ENCODE measurements at places on chromosomes 5 and 9. TPM values are rescaled to one million over a fixed set of nuclear protein-coding genes. Genes with fewer than 3 reads are reported as not detected.

CDH18 gene
- 0.92 TPM for polyA plus RNA-seq

PSD2 gene
- 1.7 TPM for polyA plus RNA-seq

DNA sequence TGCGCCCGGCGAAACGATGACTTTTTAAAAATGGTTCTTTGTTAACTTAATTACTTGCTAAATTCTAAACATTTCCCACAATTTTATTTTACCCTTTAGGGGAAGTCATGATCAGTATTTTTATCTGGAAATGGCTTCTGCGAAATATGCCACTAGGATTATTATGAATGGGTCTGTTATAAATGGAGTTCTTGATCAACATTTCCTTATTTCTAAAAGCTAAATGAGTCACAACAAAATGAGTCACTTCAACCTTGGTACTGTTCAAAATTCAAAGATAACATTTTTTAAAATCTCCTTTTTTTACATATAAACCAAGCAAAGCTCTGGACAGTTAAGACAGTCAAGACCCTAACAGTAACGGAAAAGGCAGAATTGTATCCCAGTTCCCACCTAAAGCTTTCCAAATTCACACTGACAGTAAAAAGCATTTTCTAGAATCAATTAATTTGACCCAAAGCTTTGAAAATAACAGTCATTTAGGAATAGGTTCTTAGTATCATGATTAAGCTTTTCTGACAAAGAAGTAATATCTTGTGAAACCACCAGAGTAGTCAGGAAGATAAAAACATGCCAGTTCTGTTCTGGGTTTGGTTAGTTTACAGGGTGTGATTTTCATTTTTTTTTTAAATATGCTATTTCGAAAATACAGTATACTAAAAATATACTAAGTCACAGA is 81.7 kb downstream of the LHFPL2 start:
- DNase-seq: no peak

DNA sequence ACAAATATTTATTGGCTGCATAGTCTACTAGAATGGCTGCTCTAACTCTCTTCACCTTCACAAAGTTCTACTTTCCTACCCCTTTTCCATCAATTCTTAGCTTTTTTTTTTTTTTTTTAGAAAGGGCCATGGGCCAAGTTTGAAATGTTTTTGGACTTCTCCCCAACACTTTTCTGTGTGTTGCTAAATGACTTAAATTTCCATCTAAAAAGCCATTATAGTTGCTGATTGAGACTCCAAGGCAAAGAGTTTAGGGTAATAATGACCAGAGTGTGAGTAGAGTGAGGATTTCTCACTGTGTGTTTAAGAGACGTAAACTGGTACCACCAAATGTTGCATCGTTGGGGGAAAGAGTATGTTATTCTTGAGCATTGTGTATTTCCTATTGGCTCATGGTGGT is 24.4 kb downstream of the TNC start:
- DNase-seq: no peak

MCTP1 gene
- 5.4 TPM for polyA plus RNA-seq

BAAT gene
- polyA plus RNA-seq: 0.29 TPM

DNA sequence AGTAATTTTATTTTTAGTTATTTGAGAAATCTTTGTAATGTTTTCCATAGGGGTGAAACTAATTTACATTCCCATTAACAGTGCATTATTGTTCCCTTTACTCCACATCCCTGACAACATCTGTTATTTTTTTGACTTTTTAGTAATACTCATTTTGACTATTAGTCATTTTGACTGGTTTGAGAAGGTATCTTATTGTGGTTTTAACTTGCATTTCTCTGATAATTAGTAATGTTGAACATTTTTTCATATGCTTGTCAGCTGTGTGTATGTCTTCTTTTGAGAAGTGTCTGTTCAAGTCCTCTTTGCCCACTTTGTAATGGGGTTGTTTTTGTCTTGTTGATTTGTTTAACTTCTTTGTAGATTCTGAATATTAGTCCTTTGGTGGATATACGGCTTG is 27.5 kb downstream of the CCDC152 start:
- DNase-seq: no peak

GRCh38 chr9:82295181-82295580 is 306.6 kb downstream of the SPATA31D1 start:
- DNase-seq: no peak

DNA sequence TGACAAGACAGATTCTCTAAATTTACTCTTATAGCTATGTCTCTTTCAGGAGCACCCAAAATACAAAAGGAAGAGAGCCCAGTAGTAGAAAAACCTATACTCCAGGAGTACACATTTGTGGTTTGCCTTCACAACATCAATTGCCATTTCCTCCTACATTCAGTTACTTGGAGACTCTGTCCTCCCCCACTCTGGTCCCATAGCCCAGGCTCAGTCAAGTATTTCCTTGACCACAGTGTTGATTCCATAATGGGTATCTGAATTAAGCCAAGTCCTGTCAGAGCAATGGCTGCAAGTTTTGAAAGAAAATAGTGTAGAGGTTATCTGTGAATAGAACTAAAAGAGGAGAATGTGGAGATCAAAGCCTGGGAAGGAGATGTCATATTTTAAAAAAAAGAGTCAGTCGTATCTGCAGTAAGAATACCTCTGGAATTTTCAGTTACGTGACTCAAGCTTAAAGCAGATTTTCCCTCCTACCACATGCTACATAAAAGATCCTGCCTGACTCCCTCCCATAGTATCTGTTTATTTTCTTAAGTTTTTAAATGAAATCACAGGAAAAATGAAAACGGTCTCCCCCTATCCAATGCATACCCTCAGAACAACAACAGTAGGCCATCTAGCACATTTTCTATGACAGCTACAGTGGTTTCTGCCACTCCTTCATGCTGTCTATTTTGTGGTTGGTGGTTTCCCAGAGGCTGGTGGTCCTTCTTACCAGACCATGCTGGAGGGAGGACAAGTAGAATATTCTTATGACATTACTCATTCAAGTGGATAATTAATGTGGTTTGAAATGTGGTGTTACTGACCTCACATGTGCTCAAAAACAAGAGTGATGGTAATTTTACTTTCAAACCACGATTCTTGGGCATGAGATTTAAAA is 249.7 kb upstream of the TMEM161B start:
- no peak for DNase-seq

FGF1 gene
- polyA plus RNA-seq: 20.6 TPM

DNA sequence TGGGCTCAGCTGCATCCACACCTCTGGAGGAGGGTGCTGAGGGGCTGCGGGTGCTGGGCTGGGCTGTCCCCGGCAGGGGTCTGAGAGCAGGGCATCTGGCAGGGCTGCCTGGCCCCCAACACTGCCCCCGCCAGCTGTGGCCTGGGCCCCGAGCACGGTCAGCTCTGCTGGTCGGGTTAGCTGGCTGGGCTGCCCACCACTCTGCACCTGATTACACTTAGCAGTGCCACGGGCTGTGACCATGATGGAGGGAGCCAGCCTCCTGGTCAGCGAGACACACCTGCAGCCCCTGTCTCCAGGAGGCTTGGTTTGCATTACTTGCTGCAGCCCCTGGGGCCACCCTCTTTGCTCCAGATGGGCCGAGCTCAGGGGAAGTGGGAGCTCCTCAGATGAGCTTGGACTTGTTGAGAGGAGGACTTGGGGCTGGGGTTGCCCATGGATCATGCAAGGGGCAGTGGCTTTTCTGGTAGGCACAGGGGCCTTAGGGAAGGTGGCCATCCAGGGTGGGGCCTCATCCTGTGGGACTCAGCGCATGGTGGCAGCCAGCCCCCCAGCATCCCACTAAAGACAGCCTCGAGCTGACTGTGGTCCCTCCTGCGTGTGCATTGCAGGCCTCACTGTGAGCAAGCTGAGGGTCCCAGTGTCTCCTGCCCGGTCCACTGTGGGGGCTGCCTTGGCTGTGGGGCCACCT is 132.0 kb upstream of the FAM120A start:
- no peak for DNase-seq

PCDHAC1 gene
- 0.03 TPM for polyA plus RNA-seq

GRCh38 chr5:172745838-172746237 is 25.2 kb downstream of the DUSP1 start:
- no peak for DNase-seq

RNF224 gene
- 20.1 TPM for polyA plus RNA-seq

DNA sequence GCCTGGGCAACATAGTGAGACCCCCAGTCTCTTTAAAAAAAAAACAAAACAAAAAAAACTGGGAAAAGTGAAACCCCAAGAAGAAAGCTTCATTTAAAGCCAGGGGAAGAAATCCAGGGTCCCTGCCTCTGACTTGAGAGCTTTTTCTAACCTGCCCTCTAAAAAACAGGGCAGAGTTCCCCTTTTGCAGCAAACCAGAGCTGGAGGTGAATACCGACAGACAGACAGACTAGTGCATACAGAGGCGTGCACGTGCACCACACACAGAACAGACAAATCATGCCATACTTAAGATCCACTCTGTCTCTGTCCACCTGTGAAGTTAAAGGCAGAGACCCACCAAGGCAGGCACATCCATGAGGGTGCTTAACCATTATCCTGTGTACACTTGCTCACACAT is 11.7 kb upstream of the AQP3 start:
- no peak for DNase-seq

DNA sequence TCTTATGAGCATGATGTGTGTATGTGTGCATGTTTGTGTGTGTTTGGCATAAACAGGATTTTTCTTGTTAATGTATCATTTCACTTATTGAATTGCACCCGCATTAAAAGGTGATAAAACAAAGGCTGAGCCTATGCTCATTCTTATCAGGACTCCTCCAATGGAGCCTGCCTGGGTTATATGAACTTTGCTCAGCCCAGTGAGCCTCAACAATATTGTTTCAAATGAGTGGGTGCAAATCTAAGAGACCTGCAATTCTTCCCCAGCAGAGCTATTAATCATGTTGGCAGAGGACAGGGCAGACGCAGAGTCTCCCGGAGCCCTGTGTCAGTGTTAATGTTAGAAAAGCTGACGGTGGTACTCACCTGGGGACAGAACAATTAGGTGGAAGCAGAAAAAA is 71.6 kb downstream of the SH3RF2 start:
- DNase-seq: no peak

DNA sequence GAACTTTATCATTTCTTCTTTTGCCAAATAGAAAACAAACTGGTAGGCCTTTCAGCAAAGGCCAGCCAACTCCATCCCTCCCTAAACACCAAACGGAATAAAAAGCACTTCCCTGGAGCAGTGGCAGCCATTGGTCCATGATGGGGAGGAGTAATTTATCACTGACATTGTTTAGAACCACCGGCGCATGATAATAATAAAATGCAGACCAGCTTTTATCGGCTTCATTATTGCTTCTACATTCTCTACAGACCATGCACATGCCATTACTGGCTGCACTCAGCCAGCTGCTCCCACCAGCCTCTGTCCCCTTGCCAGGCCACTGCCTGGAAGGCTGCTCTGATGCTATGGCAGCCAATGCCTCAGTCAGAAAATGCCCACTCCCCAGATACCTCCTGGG is 45.9 kb downstream of the ABCA1 start:
- no peak for DNase-seq

- DNase-seq: no peak
Observed at GRCh38 chr9:124017051-124017928, 5.7 kb downstream of the LHX2 start.

AIF1L gene
- polyA plus RNA-seq: 370 TPM

DMRTA1 gene
- polyA plus RNA-seq: 1.9 TPM

DNA sequence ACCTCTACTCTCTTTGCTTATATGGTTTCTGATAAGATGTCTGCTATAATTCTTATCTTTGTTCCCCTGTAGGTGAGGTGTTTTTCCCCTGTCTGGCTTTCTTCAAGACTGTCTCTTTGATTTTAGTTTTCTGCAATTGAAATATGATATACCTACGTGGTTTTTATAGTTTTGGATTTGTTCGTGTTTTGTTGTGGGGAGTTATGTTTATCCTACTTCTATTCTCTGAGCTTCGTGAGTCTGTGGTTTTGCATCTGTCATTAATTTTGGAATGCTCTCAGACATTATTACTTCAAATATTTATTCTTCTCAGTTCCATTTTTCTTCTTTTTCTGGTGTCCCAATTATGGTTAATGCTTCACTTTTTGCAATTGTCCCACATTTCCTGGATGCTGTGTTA is 521.3 kb downstream of the KCTD16 start:
- no peak for DNase-seq

FBP2 gene
- polyA plus RNA-seq: not detected

DNA sequence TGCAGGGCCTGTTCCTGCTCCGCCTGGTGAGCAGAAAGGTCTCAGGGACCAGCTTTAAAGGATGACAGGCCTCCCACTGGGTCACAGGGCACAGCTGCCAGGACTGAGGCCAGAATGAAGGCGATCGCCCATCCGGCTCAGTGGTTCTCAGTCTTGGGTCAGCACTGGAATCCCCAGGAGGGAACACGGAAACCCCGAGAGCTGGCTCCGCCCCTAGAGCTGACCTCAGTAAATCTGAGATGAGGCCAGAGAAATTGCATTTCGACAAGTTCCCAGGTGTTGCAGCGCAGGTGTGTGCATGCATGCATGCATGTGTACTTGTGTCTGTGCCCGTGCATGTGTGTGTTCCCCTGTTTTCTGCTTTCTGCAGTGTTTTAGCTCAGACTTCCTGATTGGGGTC is 47.2 kb upstream of the KCNMB1 start:
- DNase-seq: no peak

ROPN1L gene
- polyA plus RNA-seq: 0.65 TPM

GAS1 gene
- polyA plus RNA-seq: 50.1 TPM
